Stimulated activated CD4-positive, alpha-beta T cell treated with anti-CD3 and anti-CD28 coated beads, Interleukin-15, amount 100 ng/mL, for 24 hours (primary cell): ENCODE measurements at places on chromosomes 2 and 18.

GRCh38 chr2:152236191-152236925 lies 60.8 kb upstream of the STAM2 start:
- DNase-seq, result no peak

DNA sequence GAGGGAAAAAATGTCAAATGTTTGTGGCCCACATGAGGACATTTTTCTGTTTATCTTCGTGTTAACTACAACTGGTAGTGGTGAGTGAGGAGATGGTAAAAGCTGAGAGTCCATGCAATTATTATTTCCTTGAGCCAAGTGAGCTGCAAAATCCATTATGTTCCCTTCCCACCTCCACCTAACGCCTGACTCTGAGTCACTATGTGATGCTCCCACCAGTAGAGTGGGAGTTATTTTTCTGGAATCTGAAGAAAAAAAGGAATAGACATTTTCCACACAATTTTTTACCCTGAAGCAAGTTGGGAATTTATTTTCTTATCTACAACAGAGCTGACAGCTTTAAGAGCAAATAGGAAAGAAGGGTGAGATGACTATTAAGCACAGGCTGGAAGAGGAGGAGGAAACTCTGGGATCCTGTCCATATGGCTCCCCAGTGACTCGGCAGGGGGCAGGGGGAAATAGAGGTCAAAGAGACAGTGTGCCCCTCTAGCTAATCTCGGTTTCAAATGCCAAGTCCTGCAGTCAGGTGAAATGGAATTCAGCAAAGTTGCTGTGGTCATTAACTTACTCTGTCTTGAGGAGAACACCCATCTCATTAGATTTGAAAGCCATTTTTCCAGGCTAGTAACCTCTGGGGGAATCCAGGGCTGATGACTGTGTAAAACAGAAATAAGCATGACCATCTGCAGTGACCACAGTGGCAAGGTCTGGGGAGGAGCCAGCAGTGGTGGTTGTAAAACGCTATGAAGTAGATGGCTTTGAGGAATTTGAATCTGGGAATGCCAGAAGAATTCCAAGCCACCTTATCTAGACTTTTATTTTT lies 463.9 kb downstream of the STK39 start:
- no peak for DNase-seq

- DNase-seq, result no peak
These were observed 70.0 kb upstream of the KCNH7 start for GRCh38 chr2:162908567-162908966.

DNA sequence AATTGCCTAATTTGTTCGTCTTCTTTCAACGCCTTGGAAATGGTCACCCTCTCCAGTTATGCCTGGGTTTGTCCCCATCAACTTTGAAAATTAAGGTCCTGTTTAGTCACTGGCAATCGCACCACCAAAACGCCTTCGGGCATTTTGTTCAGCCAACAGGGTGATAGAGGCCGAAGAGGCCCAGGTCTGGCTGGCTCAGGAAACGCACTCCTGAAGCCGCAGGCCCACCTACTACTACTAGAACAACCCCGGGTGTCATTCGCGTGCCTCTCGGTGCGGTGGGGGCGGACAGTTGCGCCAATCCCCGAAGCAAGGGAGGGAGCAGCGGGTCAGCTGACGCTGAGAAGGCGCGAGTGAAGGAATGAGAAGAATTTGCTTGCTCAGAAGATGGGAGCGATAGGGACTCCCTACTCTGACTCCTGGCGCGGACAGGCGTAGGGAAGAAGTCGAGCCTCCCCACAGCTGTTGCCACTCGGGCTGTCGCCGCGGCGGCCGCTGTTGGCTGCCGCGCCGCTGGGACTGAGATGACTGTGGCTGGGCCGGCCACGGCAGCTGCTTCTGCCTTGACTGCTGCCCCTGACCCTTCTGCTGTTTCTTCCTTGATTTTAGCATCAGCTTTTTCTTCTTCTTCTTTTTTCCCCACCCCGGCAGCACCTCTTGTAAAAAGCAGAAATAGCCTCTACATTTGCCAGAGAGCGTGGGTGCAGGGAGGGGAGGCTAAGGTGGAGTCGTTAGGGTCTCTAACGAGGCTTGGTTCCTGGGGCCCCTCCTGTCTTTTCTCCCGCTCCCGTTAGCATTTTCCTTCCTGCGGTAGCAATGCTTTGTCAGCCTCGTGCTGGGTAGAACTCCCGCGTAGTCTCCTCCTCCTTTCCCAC lies 387.6 kb downstream of the FIGN start:
- DNase-seq, result no peak

DNA sequence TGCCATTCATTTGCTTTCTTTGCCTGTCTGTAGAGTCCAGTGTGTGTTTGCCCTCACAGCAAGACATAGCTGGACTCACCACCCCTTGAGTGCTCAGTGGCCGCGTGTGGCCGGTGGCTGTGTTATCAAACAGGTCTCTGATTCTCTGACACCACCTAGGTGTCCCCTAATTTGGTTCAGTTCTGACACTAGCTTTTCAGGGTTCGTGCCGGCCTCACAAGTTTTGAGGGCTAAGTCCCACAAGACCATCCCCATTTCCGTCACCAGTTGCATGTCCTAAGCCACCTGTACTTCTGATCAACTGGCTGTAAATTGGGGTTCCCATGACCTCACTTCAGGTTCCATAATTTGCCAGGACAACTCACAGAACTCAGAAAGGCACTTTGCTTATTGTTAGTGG lies 23.5 kb downstream of the NCK2 start:
- no peak for DNase-seq

DNA sequence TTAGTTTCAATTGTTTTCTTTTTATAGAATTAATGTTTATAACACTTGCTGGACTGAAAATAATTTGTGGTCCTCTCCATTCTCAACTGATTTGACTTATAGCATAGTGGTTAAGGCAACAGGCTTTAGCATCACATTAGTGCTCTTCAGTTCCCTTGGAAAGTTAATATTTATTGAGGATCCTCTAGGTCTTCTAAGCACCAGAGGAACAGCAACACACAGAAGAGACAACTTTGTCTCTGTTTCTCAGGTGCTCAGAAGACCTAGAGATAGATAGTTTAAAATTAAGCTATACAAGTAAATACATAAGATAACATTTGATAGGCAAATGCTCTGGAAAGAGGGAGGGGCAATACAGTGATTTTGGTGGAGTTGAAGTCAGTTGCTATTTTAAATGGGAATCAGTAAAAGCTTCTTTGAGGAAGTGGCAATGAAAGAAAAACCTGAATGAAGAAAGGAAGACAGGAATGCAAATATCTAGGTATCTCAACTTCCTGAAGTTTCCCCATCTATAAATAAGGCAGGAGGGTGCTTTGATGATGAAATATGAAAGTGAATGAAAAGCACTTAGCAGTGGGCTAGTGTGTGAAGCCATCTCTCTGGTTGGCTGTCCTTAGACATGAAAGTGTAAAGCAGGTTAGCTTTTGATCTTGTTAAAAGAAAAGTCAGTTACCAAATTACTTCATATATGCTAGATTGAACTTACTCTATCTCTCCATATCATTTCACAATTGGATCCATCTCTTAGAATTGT lies 7.9 kb downstream of the NEUROD1 start:
- DNase-seq, result no peak

DNA sequence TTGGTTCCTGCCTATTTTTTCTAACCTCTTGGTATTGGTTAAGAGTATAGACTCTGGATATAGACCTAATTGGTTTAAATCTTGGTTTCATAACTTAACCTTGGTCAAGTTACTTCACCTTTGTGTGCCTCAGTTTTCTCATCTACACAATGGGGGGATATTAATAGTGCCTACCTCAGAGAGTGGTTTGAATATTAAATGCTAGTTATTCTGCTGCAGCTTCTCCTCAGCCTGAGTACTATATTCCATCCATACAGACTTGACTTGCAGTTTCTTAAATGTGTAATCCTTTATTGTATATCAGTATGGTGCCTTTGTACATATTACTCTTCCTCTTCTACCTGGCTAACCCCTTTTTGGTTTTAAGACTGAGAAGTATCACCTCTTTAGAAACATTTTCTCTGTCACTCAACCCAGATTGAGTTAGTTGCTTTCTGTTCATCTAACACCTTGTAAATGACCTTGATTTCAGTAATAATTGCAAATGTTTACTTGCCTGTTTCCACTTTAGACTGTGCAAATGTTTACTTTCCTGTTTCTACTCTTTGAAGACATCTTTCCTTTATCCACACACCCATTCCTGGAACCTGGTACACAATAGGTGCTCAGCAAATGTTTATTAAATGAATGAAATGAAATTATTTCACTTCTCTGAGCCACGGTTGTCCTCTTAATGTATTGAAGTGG lies 6.6 kb downstream of the ACVR2A start:
- no peak for DNase-seq

DNA sequence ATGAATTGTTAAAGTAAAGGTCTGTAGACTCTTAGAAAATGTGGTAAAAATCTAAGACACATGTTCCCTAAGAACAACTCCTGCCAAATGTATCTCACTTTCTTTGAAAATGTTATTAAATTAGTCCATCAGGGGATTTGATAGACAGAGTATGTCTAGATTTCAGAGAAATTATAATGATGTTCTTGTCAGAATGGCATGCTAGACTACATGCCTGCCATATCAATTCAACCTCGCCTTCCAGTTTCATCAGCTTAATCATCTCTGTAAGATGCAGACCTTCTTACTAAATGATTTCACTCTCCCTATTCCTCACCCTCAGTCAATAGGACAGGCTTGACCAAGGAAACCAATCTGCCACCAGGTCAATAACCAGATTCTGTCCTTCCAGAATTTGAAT lies 368.4 kb downstream of the TXNL1 start:
- DNase-seq, result no peak

DNA sequence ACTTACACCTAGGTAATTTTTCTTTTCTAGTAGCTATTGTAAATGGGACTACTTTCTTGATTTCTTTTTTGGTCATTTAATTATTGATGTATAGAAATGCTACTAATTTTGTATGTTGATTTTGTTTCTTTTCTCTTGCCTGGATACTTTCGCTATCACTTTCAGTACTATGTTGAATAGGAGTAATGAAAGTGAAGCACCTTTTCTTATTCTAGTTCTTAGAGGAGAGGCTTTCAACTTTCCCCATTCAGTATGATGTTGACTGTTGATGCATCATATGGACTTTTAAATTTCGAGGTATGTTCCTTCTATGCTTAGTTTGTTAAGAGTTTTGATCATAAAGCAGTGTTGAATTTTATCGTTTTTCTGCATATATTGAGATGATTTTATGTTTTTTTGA lies 142.5 kb downstream of the CDH19 start:
- DNase-seq, result no peak

DNA sequence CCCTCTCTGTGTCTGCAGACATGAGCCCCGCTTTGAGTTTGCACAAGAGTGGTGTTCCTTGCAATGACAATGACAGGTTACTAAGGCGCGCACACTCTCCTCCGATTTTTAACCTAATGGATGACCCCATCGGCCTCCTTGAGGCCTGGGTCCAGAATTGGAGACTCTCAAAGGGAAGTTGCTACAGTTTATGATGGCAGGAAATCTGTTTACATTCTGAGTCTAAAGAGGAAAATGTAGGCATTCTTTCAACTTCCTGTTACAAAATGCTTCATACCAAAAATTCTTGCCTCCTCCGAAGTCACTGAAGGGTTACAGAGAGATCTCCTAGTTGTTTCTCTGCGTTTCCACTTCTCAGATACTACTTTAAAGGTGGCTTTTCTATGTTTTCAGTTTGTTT lies 225.3 kb upstream of the AGAP1 start:
- no peak for DNase-seq

DNA sequence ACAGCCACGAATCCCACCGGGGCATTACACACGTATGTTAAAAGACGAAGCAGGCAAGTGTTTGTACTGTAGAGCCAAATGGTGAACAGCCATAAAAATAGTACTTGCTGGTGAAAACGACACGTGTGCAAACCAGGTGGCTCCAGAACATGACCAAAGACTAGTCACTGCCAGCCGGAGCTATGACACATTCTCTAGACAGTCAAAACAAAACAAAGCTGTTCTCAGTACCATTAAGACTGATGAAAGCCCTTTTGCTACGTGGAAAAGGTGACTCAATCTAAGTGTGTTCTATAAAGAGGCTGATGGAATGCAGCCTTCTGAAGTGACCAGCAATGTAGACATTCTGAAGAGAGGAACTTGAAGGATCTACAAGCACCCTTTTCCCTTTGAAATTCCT lies 367.7 kb upstream of the NETO1 start:
- no peak for DNase-seq

DNA sequence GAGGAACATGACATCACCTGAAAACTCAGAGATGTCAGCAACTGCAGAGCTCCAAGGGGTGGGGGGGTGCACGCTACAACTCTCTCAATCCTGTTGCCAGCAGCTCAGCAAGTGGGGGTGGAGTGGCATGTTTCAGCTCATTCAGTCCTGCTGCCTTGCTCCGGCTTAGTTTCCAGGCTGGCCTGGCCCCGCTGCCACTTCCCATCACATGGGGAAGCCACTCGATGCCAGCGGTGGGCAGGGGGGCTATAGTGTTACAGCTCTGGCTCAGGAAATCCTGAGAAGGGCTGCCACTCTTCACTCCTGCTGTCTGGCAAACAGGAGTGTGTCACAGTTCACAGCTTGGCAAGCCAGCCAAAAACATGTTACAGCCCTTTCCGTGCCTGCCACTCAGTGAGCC lies 356.5 kb upstream of the GULP1 start:
- no peak for DNase-seq

- DNase-seq, result no peak
These were observed 57.5 kb upstream of the FN1 start for GRCh38 chr2:215493376-215493775.

- DNase-seq, result no peak
These were observed 161.5 kb upstream of the FOSL2 start for GRCh38 chr2:28231110-28231631.

DNA sequence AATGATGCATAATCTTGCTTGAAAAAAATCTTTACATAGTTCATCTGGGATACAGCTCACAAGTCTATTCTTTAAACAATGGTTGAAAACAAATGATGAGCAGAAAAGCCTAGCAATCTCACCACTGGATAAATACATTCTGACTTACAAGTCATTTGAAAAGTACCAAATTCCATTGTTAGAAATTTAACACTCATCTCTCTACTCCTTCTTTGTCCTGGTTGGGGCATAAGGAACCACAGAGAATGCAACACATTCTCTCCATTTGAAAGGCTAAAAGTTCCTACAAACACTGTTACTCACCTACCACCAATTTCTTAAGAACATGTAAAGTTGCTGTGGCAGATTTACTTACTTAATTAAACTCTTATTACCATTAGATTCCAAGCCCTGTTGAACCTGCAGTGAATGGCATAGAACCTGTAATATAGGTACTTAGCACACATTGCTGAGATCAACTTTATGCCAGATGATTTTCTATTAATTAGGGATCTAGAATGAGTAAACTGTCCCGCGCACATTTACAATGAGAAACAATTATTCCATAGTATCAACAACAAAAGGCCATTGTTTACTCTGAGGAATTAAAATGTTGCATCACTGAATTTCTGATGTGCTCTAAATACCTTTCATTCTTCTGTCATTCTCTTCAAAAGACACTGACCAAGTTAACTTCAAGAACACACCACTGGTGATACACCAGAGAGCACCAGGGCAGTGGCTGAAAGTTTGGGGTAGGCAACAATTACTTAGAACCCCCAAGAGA lies 69.6 kb downstream of the CABYR start:
- no peak for DNase-seq

- DNase-seq, result no peak
These were observed 266.6 kb downstream of the SRBD1 start for GRCh38 chr2:45344502-45344901.

GRCh38 chr2:128535953-128536352 lies 217.3 kb upstream of the HS6ST1 start:
- no peak for DNase-seq
